Activated effector memory CD4-positive, alpha-beta T cell treated with anti-CD3 and anti-CD28 coated beads, Interleukin-2, amount 50 U/mL, for 16 hours (primary cell): ENCODE measurements at places on chromosomes 2 and 18.
A peak's percentile ranks its signal among the peaks of the same experiment; 100 is the strongest.

DNA sequence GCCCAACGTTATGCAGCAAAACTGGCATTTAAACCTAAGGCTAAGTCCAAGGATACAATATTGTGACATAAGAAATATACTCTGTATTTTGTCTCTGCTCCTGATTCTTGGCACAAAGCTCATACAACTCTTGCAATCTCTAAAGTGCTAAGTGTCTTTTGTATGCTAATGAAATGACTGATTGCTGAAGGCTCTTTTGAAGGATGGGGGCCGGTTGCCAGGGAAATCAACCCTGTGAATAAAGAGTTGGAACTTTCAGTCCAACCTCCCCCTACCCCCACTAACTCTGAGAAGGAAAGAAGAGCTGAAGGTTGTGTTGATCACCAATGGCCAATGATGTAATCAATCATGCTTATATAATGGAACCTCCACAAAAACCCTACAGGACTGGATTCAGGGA lies 40.3 kb downstream of the SESTD1 start:
- no peak for DNase-seq

DNA sequence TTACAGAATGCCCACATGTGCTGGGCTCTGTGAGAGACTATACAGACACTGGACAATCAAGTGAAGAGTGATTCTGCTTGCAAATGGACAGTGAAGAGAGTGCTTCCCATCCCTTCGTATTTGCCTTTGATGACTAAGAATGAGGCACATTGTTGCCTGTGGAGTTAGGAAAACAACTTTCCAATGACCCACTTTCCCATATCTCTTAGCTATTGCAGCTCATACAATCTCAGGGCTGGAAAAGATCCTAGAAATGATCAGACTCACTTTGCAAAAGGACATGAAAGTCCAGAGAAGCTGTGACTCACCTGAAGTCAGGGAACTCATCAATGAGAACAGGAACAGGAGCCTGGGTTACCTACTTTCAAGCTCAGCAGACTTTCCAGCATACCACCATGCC lies 440.5 kb upstream of the TCF4 start:
- no peak for DNase-seq

DNA sequence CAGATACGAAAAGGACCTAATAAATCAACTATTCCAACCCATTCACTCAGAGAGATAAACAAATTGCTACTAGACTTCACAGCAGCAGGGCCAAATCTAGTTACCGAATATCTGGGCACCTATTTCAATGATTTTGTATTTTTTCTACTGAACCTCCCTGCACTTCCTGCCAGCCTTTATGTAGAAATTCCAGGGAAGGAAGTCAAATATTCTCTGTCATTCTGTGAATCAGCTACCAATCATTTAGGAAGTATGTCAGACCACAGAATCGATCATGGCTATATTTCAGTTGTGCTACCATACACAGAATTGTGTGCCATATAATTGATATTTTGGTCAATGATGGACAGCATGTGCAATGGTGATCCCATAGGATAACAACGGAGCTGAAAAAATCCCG lies 109.6 kb upstream of the SPOPL start:
- DNase-seq: no peak

DNA sequence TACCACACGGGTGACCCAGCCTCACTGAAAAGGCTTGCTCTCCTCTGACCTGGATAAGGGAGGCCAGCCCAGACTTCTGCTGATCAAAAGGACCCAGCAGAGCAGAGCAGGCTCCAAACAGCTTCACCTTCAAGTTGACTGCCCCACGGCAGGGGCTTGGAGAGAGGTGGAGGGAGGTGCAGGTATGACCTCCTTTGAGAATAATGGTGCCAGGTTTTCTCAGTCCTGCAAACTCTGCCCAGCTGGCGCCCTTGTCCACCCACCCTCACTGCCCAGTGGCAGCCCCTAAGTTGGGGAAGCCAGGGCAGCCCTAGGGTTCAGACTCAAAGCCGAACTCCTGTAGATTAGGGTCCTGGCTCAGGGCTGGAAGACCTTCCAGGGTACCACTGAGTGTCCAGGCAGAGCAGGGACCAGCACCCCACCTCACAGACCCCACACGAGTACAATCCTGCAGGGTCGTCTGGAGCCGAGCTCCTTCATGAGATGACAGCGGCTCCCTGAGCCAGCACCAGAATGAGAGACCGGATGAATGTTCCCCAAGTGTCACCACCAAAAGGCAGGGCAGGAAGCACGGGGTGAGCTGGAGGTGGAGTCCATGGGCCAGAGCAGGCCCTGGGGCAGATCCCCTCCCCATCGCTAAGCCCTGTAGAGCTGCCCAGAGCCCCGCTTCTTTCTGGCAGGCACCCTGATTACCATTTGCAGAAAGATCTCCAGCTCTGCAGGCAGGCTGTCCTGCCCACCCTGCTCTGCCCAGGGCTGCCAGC lies 3.6 kb upstream of the GPC1 start:
- peak; percentile 54 for DNase-seq

DNA sequence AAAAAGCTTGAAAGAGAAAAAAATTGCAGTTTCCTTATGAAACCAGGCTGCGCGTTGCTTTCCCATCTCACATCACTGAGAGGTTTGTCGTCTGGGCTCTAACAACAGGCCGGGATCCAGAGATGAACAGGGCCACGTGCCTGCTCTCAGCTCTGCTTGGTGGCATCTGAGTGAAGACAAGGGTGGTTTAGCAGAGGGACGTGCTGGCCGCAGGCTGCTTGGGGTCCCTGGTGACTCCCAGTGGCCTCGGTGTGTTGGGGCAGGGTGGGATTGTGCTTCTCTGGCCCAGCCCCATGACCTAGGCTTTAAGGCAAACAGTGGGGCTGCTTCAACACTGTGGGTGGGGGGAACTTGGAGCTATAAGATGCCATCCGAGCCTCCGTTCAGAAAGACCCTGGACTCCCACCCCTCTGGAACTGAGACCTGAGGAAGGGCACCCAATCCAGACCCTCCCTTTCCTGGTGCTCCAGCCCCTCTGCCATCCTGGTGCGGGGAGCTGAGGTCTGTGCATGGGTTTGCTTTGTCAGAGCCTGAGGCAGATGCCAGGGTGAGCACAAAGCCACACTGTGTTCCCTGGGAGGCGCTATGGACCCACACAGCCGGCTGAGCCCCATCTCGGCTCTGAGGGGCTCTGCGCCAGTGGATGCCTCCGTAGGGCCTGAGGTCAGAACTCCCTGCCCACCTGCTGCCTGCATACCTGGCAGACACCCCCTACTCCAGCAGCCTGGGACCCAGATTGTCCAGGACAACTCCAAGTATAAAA lies 18.4 kb upstream of the HPCAL1 start:
- no peak for DNase-seq

GRCh38 chr18:54750350-54750749 lies 77.9 kb upstream of the RAB27B start:
- DNase-seq: no peak

DNA sequence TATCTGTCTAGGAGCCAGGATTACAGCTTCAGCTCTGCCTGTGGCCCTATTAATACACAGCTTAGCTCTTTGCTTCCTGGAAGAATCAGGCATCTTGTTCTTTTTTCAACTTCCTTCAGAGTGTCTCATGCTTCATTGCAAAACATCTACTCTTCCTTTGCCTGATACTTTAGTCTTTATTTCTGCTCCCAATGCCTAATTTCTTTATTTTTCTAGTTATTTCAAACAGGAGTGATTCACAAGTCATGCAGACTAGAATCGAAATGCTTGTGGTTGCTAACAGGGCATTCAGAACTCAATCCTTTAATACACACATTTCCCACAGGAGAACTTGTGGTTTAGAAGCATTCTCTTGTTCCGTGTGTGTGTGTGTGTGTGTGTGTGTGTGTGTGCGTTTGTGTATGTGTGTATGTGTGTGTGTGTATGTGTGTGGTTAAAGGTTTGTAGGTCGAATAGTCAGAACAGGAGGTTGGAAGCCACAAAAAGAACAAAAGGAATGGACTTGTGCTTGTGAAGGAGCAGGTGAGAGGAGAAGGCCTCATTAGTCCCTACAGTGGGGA lies 28.3 kb upstream of the INSIG2 start:
- no peak for DNase-seq

DNA sequence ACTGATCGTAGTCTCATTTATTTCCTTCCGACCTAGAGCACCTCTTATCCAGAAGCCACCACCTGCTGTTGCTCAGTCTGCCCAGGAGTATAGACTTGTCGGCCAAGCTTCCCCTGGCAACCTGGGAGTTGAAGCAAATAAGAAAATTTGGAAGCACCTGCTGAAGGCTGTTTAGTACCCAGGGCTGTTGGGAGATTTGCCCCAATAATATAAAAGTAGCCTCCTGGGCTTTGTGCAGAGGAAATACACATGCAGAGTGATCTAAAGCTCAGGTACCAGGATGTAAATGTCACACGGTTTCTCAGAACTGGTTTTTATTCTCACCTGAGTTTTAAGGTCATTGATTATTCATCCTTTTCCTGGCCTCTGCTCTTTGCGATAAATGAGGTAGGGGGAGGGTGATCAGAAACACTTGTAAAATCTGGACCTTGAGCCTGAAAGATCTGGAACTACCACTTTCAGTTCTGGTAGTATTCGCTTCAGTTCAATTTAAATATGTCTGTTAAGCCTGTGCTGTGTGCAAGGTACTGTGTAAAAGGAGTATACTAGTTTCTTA lies 789 bp upstream of the COX7A2L start:
- no peak for DNase-seq

GRCh38 chr2:206069417-206069816 lies 16.6 kb downstream of the INO80D start:
- DNase-seq: no peak

DNA sequence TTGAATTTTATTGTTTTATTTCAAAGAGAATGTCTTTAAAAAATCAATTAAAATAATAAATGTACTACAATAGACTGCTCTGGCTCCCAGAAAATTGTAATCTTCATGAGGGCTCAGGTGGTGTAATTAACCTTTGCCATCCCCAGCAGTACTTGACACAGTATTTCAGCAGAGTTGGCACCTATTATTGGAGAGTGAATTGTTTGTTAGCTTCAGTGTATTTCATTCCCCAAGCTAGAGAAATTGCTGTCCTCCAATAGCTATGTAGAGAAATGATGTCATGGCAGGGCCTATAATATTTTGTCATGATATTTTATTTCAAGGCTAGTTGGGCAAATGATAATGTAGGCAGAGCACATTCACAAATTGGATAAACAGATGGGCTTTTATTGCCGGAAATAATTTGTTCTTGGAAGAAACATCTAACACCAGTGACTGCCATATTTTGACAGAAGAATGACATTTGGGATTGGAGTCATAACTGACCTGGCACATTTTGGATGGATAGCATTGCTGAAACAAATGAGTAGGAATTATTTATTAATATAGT lies 712.0 kb upstream of the NXPH2 start:
- DNase-seq: no peak

GRCh38 chr2:169178364-169178763 lies 109.0 kb downstream of the DHRS9 start:
- DNase-seq: no peak

GRCh38 chr2:46195819-46196218 lies 101.4 kb upstream of the EPAS1 start:
- DNase-seq: no peak

DNA sequence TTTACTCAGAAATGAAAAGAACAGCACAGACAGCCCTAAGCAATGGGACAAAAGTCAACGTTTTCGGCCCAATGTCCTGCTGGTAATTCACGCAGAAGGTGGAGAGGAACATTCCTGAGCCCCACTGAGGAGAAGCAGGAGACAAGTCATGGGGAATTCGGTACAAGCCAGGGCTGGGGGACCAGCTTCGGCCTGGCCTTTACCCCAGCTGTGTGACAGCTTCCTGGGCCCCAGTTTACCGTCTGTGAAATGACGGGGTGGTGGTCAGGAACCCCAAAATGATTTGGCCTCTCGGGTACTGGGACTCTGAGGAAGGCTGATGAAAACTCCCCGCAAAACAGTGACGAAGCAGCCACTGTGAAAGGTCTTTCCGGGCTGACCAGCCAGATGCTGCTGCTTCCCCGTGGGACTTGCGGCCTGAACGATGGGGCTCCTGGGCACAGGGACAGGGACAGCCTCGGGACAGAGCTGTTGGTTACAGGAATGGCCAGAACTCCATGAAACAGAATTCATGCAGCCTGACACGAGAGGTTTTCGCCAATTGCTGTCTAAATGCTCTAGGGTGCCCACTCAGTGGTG lies 21.6 kb downstream of the KIF1A start:
- DNase-seq: peak; percentile 25

- DNase-seq: no peak
Measured at GRCh38 chr2:156338578-156338977, 6.1 kb upstream of the NR4A2 start.

- no peak for DNase-seq
Measured at GRCh38 chr2:88114889-88115288, 13.0 kb downstream of the FABP1 start.

- no peak for DNase-seq
Measured at GRCh38 chr18:57649556-57650500, 28.2 kb upstream of the NARS1 start.

DNA sequence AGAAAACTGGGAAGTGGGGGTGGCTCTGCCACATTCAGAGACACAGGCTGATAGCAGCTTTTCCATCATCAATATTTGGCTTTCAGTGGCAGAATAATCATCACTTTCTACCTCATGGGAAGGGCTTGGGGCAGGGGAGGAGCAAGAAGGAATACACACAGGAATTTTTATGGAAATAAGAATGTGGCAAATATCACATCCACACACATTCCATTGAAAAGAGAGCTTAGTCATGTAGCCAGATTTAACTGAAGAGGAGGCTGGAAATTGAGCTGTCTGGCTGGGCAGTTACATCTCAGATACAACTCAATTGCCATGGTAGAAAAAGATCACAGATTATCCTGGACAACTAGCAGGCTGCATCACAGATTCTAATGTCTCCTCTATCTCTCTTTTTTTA lies 1474.0 kb upstream of the ACVR2A start:
- no peak for DNase-seq

DNA sequence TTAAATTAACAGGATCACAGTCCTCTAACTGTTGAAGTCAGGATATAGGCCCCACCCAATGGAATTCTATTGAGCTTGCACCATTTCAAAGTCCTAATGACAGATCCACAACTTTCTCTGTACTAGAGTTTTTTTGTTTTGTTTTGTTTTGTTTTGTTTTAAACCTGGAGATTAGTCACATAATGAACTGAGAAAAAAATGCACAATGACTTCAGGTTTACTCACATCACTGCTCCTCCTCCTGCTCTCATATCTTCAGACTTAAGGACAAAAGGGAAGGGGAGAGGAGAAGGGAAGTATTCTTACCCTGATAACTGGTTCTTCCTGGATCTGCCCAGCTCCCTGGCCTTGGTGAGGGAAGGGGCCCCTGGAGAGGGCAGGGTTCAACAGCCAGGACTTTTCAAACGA lies 208.2 kb upstream of the EPHA4 start:
- no peak for DNase-seq

DNA sequence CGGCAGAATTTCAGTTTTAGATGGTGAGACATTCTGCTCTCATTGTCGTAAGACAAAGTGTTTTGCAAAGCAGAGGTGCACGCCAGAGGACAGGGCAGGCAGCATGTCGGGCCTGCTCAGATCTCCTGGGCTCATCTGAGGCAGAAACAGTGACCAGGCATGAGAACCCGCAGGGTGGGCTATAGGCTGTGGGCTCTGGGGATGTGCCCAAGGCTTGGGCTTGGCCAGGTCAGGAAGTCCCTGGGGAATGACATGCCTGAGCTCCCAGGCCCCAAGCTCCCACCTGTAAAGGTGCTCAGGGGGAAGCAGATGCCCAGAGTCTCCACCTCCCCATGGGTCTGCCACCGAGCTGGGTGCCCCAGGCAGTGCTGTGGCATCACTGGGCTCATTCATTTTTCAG lies 35.3 kb downstream of the INHBB start:
- DNase-seq: no peak

- DNase-seq: no peak
Measured at GRCh38 chr2:207847807-207848544, 78.3 kb upstream of the FZD5 start.

- DNase-seq: no peak
Measured at GRCh38 chr2:16537347-16537746, 128.3 kb downstream of the CYRIA start.
